ENCODE measurements at places on chromosomes 2 and 18.

DNA sequence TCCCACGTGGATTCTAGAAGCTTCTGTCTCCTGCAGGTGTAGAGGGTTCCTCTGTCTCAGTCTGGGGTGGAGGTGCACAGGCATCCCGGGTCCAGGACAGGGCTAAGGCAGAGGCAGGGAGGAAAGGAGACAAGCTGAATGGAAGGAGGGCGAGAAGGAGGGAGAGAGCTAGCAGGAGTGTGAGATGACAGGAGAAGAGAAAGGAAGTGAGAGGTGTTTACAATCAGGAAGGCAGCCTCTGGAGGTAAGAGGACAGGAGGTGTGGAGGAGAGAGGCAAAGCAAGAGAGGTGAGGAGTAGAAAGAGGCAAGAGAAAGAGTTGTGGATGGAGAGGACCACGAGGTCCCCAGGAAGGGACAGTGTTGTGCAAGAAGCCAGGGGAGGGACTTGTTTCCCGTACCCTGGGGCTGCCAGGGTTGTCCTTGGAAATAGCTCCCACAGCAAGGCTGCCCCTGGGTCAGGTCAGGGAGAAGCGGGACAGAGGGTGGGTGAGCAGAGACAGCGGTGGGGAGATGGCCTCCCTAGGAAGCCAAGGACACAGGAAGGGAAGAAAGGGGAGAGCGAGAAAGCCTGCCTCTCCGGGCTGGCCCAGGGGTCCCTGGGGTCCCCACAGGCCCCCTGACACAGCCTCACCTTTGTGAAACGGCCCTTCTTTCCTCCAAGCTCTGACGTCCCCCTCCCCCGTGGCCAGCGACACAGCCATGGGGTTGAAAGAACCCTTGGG lies 136.9 kb downstream of the CYP26B1 start:
- no peak for DNase-seq

DNA sequence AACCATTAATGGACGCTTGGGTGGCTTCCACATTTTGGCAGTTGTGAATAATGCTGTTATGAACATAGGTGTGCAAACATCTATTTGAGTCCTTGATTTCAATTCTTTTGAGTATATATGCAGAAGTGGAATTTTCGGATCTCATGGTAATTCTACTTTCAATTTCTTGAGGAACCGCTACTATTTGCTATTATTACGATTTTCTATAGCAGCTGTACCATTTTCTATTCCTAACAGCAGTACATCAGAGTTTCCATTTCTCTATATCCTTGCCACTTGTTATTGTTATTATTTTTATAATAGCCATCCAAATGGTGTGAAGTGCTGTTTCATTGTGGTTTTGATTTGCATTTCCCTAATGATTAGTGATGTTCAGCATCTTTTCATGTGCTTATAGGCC lies 69.5 kb downstream of the KIF5C start:
- no peak for DNase-seq

DNA sequence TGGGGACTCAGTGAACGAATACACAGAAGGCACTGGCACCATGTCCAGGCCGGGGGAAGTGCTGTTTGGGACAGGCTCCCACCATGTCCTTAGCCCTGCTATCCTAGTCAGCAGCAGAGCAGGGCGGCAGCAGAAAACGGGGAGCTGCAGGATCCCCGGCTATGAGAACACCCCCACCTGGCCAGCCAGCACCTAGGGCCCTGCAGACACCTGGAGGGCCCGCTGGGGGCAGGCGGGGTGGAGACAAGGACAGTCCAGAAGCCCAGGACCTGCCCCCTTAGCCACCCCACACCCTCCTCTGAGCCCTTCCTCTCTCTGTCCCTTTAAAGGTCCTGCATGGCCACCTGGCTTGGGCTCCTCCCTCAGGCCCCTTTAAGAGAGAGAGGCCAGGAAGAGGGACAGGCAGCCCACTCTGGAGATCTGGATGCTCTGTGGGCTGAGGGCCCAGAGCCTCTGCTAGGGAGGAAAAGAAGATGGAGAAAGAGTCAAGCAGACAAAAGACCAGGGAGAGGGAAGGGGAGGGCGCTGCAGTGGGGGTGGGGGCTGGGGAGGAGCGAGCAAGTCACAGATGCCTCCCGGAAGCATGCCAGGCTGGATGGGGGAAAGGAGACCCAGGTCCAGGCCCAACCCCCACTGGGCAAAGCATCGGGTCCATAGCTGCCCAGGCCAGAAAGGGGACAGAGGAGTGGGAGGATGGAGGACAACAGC lies 48.6 kb downstream of the BIN1 start:
- no peak for DNase-seq

DNA sequence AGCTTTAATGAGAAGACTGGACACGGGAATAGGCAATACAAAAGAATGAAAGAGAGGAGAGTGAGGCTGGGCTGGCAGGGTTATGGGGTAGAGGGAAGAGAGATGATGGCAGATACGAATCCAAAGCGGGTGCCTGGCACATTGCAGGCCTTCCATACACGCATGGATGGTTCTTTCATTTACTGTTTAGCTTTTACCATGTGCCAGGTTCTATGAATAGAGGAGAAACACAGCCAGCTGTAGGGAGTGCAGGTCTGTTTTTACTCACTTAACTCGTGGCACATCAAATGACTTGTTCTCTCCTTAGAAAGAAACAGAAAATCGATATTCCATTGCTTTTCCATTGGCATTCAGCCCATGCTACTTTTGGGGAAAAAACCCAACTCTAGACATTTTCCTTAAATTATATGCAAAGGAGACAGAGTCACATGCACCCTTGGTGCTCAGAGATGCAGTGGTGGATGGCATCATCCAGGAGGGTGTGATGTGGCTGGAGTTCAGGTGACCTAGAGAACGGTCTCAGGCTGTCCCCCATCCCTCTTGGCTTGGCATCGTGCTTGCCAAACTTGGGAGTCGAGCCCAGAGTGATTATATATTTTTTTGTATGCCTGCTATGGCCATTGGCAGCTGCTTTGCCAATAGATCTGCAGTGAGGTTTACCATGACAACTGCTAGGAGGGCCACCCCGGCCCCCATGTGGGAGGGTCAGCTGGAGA lies 6.2 kb downstream of the LTBP1 start:
- no peak for DNase-seq

DNA sequence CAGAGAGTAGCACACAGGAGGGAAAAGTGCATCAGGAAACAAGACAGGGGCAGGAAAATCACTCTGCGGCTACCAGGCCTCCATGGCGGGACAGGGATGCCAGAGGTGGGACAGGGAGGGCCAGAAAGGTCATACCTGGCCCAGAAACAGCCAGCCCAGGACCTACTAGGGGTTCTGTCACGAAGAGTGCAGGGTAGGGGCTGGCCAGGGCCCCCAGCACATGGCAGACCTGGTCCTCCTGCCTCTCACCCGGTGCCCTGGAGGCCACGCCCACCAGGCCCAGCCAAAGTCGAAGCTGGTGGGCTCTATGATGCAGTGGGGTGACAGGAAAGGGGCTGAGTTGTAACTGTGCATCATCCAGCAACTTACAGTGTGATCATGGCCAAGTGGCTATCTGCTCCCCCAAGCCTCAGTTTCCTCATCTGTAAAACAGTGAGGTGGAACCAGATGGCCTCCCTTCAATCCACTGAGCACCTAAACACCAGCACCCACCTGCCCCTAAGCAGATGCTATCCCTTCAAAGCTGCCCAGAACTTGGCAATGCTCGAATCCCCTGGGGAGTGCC lies 10.6 kb downstream of the CYP26B1 start:
- no peak for DNase-seq

GRCh38 chr2:169478745-169479256 lies 493 bp upstream of the BBS5 start:
- DNase-seq = no peak

DNA sequence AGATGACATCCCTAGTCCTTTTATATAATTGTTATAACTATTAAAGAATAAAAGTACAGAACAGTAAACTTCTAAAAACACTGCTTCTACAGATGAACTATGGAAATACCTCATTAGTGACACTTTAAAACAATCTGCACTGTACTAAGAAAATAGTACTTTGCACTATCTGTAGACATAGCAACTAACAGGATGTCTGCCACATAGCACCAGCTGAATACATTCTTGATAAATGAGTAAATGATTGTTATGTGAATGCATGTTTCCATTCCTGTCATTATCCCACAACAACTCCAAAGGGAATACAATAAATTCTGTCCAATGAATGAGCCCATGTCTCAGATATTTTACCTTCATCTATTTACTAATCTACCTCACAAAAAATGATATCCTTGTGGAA lies 115.3 kb upstream of the SLC35G4 start:
- peak; percentile 72 for DNase-seq

DNA sequence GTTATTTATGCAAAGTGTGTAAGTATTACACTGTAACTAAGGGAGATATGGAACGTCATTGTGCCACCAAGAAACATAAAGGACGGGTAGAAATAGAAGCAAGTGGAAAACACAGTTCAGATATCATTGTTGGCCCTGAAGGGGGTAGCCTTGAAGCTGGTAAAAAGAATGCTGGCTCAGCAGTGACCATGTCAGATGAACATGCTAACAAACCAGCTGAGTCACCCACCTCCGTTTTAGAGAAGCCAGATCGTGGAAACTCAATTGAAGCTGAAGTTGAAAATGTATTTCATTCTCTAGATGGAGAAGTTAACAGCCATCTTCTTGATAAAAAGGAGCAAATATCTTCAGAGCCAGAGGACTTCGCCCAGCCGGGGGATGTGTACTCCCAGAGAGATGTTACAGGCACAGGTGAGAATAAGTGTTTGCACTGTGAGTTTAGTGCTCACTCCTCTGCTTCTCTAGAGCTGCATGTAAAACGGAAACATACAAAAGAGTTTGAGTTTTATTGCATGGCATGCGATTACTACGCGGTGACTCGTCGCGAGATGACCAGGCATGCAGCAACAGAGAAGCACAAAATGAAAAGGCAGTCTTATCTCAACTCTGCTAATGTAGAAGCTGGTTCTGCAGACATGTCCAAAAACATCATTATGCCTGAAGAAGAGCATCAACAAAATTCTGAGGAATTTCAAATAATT lies 36.1 kb downstream of the ZNF407 start:
- DNase-seq = peak; percentile 30

- DNase-seq = peak; percentile 25
Observed at GRCh38 chr2:216221811-216222210, 112.7 kb downstream of the XRCC5 start.

DNA sequence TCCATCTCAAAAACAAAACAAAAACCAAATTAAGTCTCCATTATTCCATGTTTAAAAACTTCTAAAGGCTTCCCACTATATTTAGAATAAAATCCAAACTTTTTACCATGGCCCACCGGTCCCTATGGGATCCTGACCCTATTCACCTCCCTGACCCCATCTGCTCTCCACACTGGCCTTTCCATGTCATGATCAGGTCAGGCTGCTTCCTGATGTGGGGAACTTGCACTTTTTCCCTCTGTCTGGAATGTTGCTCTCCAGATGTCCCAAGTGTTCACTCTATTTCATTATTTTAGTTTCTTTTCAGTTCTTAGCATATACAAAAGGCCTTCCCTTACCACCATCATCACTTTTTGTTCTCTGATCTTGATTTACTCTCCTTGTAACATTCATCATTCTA lies 7.5 kb upstream of the MTA3 start:
- DNase-seq = no peak

DNA sequence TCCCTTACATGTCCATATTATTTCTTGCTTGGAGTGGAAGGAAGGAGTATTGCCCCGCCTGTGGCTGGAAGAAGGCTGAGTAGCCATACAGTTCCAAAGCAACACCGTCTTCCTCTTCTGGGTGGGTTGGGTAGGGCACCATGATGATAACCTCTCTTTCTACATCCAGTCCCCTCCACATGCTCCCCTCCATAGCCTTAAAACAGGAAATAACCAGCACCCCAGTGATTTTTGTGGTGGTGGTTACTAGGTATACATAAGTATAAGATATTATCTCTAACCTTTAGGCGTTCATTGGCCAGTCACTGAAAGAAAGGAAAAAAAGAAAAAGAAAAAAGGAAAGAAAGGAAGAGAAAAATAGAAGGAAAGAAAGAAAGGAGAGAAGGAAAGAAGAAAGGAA lies 63.1 kb downstream of the CXCR4 start:
- no peak for DNase-seq

GRCh38 chr18:33210575-33211189 lies 229.8 kb downstream of the CCDC178 start:
- DNase-seq = peak; percentile 22

- DNase-seq = no peak
Observed at GRCh38 chr18:3599195-3599594, 149.2 kb downstream of the TGIF1 start.

- no peak for DNase-seq
Observed at GRCh38 chr2:203857656-203858055, 9.9 kb upstream of the CTLA4 start.

- DNase-seq = peak; percentile 6
Observed at GRCh38 chr18:37565101-37565976, at the start of gene CELF4. Gene CELF4 (minus strand): TSS chr18:37565798.

DNA sequence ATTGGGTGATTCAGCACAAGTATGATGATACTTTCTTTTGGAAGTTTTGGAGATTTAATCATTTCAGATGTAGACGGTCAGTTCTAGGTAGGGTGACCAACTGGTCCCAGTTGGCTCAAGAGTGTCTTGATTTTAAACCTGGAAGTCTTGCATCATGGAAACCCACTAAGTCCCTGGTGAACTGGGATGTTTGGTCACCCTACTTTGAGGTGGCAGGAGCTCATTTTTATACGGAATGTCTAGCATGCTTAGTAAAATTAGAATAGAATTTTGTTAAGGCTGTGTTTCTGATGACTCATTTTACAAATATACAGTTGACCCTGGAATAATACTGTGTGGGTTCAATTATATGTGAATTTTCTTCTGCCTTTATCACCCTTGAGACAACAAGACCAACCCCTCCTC lies 61.5 kb upstream of the DOCK10 start:
- DNase-seq = peak; percentile 92

- no peak for DNase-seq
Observed at GRCh38 chr2:139730197-139730596, 950.0 kb upstream of the NXPH2 start.

- no peak for DNase-seq
Observed at GRCh38 chr2:176421297-176422050, 152.2 kb downstream of the MTX2 start.

- peak; percentile 71 for DNase-seq
Observed at GRCh38 chr2:224948859-224949258, 93.4 kb downstream of the DOCK10 start.

DNA sequence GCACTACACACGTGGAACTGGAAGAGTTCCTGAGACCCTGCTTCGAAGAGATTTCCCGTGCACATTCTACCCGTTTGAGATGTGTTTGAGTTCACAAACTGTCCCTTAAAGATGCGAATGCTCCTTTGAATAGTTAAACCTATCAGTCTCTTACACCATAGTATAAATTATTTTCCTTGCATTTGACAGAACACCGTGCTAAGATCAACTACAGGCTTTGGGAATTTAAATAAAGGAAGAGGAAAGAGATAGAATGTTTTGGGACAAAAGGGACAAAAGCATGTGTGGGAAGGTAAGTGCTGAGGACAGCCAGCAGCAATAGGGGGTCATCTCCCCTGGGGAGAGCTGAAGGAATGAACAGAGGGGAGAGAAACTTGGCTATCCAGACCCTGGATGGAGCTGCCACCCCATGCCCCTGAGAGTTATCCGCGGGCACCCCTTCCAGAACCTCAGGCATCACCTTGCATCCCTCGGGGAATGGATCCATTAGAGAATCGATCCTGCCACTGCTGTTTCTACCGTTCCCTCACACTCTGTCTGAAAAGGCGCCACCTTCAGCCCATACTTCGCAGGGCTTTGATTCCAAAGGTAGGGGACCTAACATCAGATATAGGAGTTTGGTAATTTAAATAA lies 888 bp upstream of the ADCY3 start:
- no peak for DNase-seq

Data from fibroblast of skin of right biceps (primary cell).